NCI-H187 treated with DMSO at 0.1 percent for 48 hours (cell line): ENCODE measurements at places on chromosomes 5 and 9.

DNA sequence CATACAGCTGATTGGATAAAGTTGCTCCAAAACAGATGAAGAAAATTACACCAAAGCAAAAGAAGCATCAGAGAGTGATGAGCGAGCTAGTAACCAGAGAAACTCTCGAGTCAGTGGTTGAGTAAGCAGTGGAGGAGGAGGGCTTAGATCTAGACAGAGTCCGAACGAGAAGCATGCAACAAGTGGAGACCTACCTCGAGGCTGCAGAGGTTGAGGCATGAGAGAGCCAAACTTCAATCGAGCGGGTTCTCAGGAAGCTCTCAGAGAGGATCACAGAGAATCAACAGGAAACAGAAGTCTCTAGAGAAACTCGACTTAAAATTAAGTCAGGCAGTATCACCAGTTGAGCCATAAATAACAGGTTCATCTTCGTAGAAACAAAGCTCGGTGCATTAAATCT, 6.1 kb downstream of the RUSC2 start:
- no peak for DNase-seq

- no peak for DNase-seq
Measured at GRCh38 chr5:16557477-16557876, 59.3 kb downstream of the RETREG1 start.

GRCh38 chr5:83044926-83045325, 32.3 kb downstream of the TMEM167A start:
- DNase-seq = no peak

- no peak for DNase-seq
Measured at GRCh38 chr5:107634981-107635848, 35.5 kb downstream of the EFNA5 start.

GRCh38 chr9:94029932-94030317, 54.3 kb upstream of the PTPDC1 start:
- DNase-seq = no peak

DNA sequence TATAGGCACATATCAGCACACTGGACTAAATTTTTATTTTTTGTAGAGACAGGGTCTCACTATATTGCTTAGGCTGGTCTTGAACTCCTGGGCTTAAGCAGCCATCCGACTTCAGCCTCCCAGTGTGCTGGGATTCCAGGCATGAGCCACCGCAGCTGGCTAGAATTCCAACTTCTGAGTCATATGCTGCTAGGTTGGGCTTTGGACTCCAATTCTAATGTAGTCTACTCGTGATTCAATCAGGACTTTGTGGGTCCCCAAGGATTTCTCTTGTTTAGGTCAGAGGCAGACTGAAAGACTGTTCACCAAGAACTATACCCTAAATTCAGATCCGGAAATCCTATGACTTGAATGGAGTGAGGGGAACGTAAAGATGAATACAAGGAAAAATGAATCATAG, 68.2 kb upstream of the CHD1 start:
- DNase-seq = no peak
